ENCODE measurements at places on chromosomes 7 and 10. TPM values are rescaled to one million over a fixed set of nuclear protein-coding genes. Genes with fewer than 3 reads are reported as not detected.

Gene CADPS2
- total RNA-seq: not detected

DNA sequence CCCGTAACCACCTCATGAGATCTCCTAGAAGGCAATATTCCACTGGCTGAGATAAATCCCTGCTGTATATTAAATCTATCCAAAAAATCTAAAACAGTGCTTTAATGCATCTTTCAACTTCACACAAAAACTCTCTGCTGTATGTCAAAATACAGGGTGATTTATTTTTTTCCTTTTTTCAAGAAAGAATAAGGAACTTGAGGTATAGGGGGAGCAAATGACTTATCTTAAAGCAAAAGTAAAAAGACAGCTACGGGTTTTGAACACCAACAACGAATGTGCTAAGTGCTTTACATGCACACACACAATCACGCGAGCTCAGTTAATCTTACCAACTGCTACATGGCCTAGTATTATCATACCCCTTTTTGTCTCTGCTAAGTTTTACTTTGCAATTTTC lies 168.9 kb upstream of the PHF14 start:
- no peaks in the 10 kb centered on the region for H3K36me3 ChIP-seq
- H3K27ac ChIP-seq: no peak overlapping the region
- DNase-seq: no peak

GRCh38 chr7:90246171-90246570 lies 1.2 kb downstream of the CFAP69 start:
- H3K4me1 ChIP-seq: peaks cover 21% of the 10 kb centered on the region
- no peak overlapping the region for H3K27ac ChIP-seq
- DNase-seq: no peak
- no peaks in the 10 kb centered on the region for H3K36me3 ChIP-seq
- H3K27me3 ChIP-seq: peaks cover 46% of the 10 kb centered on the region

- no peaks in the 10 kb centered on the region for H3K36me3 ChIP-seq
- no peak overlapping the region for H3K27ac ChIP-seq
- no peaks in the 10 kb centered on the region for H3K4me1 ChIP-seq
- no peak overlapping the region for H3K4me3 ChIP-seq
- no peak for DNase-seq
Measured at GRCh38 chr7:134878746-134879357, 99.4 kb downstream of the CALD1 start.

Measured in activated naive CD8-positive, alpha-beta T cell treated with anti-CD3 and anti-CD28 coated beads for 36 hours (primary cell).